ENCODE measurements at places on chromosomes 13 and 19. TPM values are rescaled to one million over a fixed set of nuclear protein-coding genes. Genes with fewer than 3 reads are reported as not detected.

DNA sequence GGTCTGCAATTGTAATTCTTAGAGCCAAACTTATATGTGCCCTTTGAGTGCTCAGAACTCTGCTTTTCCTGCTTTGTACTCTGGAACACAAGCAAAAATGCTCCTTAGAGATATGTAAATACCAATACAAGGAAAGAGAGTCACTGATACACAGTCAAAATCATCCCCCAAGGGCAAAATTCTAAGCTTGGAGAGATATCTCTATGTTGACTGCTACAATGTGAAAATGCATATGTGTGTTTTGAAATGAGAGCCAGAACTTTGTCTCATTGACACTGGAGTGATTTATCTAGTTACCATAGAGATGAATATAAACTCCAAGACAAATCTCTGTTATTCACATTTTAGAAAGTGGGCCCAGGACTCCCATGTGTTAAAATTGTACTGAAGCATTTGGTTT, 494.8 kb upstream of the SLITRK1 start:
- DNase-seq = no peak

GRCh38 chr13:77514336-77514726, 21.2 kb upstream of the SCEL start:
- no peak for DNase-seq

DNA sequence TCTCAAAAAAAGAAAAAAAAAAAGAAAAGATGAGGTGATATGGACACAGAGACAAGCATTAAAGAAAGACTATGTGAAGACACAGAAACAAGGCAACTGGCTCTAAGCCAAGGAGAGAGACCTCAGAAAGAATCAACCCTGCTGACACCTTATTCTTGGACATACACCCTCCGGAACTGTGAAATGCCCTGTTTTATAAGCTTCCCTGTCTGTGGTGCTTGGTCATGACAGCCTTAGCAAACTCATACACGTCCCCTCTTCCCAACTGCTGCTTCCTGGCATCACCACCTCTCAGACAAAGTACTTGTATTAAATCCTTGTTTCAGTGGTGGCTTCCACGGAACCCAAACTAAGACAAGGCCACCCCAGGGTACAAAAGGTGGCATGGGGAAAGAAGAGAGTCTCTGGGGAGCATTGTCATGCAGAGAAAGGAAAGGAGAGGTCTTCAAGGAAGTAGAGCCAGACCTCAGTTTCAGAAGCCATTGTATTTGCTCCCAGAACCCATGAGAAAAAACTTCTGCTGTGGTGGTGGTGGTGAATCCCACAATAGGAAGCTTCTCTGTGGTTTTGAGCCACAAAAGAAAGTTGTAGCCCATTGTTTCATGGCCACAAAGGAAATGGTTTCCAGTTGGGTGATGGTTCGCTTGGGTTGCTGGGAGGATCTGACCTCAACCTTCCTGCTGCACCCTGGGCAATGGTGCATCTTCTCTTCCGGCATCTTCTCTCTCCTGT, 16.3 kb upstream of the TSPAN16 start:
- DNase-seq = no peak

- DNase-seq = no peak
Observed at GRCh38 chr13:46668302-46668720, 115.3 kb downstream of the LRCH1 start.

- no peak for DNase-seq
Observed at GRCh38 chr13:99749271-99750019, 222.1 kb downstream of the ZIC5 start.

- peak; percentile 94 for DNase-seq
Observed at GRCh38 chr13:21176215-21176981, at the start of the genes MRPL57 and SKA3. MRPL57 (plus strand) TSS chr13:21176658; CDS start chr13:21176917, 259 bp downstream. SKA3 (minus strand) TSS chr13:21176552; CDS start chr13:21176477, 75 bp downstream.

- no peak for DNase-seq
Observed at GRCh38 chr13:88377852-88378251, 706.7 kb downstream of the SLITRK5 start.

DNA sequence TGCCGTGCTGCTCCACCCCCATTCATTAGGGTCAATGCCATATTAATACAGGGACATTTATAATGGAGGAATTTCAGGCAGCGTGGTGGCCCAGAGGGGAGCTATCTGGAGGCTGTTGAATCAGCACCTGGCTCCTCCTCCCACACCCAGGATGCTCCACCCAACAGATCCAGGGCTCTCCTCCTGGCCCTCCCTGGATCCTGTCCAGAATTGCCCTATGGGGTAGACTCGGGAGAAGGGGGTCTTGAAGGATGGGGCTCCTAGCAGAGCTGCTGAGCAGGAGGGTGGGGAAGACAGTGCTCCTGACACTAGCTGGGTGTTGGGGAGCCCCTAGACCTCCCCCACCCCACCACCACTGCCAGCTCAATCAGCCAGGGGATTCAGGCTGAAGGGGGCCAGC, 5.2 kb upstream of the OR10H5 start:
- no peak for DNase-seq

DNA sequence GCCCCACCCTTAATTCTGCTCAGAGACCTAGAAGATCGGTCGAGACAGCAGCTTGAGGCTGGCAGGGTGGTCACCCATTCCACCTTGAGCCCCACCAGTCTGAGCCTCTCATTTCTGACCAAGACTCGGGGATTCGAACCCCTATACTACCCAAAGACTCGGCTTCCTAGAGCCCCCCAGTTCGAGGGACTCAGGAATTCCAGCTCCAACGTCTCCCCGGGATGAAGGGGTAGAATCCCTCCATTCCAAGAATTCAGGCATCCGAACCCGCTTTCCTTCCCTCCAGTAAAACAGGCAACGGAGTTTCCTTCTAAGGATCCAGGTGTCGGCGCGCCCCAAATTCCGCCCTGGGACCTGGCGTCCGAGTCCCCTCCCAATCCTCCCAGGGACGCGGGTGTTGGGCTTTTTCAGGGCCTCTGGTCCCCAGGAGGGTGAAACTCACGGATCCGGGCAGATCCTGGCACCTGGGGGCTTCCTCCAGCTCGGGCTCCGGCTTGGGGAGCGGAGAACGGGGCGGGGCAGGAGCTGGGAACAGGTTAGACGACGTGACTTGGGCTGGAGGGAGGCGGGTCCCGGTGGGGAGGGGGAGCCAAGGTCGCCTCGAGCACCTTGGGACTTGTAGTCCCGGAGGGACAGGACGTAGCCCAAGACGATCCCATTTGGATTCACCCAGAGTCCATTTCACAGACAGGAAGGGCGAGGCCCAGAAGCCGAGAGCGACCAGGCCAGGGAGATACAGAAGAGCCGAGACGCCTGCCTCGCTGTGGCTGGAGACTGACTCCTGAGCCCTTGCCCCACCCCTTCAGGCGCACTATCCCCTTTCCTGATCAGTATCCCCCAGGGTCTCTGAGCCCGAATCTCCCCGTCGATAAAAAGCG, at the start of gene PPP1R13L:
Gene PPP1R13L, minus strand, starts transcription at position 513 of the 878 bp plus-strand sequence. CDS start 6,751 bp downstream, outside the sequence.
- peak; percentile 93 for DNase-seq

DNA sequence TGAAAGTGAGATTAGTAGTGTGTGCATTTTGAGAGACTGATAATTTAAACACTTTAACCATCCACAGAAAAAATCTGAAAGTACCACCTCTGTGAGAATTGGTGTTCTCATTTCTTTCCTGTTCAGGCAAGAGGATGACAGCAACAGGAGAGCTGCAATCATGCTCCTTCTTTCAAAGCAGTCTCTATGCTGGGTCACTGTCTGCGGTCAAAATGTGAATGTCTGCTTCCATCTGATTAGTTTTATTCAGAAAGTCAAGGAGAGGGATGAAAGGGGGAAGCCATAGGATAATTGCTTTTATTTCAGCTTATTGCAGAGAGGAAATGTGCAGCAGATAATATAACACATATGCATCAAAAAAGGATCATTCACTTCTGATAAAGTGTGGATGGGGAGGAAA, 314.0 kb upstream of the GPC6 start:
- no peak for DNase-seq

DNA sequence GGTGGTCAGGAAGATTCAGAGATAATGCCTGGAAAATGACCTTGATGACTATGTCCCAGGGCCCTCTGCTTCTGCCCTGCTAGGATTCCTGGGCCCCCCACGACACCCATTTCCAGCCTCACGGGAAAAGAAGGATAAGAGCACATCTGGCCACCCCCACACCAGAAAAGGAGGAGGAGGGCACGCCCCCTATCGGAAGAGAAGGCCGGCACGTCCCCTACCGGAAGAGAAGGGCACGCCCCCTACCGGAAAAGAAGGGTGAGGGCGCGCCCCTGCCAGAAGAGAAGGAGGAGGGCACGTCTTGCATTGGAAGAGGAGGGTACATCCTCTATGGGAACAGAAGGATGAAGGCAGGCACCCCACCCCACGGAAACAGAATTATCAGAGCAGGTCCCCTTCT, 84.3 kb downstream of the IER2 start:
- DNase-seq = no peak

DNA sequence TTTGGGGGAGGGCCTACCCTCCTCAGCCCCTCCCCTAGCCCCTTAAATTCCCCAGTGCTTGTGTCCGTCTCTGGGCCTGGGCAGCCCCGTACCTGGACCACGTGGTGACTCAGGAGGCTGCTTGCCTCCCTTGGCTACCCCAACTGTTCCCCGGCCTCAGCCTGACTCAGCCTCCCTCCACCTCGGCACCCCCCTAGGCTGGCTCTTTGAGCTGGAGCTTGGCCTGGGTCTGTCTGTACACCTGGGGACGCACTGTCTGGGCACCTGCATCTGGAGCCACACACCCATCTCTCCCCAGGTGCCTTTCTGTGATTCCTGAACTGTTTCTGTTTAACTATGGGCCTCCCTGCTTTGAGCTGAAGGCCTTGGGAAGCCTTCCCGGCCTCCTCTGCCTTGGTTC, 1.8 kb upstream of the KLK14 start:
- no peak for DNase-seq

DNA sequence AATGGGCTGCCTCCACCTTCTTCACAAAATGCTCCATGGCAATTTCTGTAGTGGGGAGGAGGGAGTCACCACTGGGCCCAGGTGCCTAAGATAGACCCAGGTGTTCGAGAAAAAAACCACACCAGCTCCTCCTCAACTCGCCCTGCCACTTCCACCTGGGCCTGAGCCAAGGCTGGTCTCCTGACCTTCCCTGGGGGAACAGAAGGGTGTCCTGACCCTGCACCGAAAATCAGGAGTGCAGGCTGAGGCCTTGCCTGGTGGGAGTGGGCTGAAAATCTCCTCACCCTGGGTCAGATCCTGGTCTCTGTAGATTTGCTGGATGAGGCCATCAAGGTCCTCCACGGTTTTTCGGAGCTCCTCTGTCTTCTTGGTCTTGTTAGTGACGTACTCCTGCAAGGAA, 17.6 kb upstream of the AKAP8 start:
- no peak for DNase-seq

DNA sequence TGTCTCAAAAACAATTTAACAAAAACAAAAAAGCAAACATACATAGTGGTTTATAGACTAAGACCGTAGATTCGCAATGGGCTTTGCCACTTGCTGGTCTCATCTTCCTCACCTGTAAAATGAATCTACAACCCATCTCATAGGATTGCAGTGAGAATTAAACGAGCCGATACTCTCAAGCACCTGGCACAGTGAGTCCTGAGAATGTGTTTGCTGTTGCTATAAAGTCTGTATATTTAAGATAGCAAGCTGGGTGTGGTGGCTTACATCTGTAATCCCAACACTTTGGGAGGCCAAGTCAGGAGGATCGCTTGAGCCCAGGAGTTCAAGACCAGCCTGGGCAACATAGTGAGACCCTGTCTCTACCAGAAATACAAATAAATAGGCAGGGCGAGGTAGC, 22.5 kb downstream of the EXOC3L2 start:
- DNase-seq = no peak

DNA sequence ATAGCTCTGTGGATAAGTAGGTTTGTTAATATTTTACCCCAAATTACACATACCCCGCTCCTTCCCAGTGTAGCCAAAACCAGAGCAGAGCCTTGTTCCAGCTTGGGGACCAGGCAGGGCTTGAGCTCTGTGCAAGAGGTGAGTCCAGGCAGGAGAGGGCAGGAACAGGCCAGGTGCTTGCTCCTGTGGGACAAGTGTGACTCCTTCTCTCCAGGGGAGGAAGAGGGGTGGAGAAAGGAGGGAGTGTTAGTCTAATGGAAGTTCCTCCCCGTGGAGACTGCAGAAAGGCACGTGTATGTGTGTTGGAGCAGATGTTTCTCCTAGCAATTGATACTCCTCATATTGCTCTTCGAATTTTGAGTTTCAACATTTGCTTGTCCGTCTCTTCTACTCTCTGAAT, 201.0 kb downstream of the FGF9 start:
- DNase-seq = no peak

The ZNF564 gene
- total RNA-seq = 9.3 TPM

The C19orf18 gene
- total RNA-seq = 2.5 TPM

The FFAR1 gene
- total RNA-seq = not detected

The PRRG2 gene
- total RNA-seq = 0.40 TPM

The PCP2 gene
- not detected for total RNA-seq

The DMKN gene
- 4.2 TPM for total RNA-seq

The PGLYRP1 gene
- 0.59 TPM for total RNA-seq

The ADGRE3 gene
- 0.46 TPM for total RNA-seq

The CASP14 gene
- total RNA-seq = not detected

The BCL2L12 gene
- 8.9 TPM for total RNA-seq
